PC-3 (cell line): ENCODE measurements at places on chromosomes 7 and 10. TPM values are rescaled to one million over a fixed set of nuclear protein-coding genes. Genes with fewer than 3 reads are reported as not detected.

DNA sequence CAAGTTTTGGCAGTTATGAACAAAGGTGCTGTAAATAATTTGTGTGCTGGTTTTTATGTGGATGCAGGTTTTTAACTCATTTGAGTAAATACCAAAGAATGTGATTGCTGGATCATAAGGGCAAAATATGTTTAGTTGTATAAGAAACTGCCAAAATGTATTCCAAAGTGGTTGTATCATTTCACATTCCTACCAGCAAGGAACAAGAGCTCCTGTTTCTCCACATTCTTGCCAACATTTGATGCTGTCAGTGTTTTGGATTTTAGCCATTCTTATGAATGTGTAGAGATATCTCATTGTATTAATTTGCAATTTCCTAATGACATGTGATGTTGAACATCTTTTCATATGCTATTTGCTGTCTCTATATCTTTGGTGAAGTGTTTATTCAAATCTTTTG lies 207.3 kb upstream of the LRGUK start:
- no peak for DNase-seq

GRCh38 chr10:15852111-15852557 lies 8.2 kb downstream of the MINDY3 start:
- no peak for DNase-seq

GRCh38 chr7:18526368-18526878 lies 30.9 kb downstream of the HDAC9 start:
- DNase-seq, result no peak

The GPRIN2 gene
- total RNA-seq, result 3.1 and 5.8 TPM in 2 replicates

- DNase-seq, result peak; percentile 70
These were observed 155.2 kb downstream of the ARID5B start for GRCh38 chr10:62056698-62057097.

DNA sequence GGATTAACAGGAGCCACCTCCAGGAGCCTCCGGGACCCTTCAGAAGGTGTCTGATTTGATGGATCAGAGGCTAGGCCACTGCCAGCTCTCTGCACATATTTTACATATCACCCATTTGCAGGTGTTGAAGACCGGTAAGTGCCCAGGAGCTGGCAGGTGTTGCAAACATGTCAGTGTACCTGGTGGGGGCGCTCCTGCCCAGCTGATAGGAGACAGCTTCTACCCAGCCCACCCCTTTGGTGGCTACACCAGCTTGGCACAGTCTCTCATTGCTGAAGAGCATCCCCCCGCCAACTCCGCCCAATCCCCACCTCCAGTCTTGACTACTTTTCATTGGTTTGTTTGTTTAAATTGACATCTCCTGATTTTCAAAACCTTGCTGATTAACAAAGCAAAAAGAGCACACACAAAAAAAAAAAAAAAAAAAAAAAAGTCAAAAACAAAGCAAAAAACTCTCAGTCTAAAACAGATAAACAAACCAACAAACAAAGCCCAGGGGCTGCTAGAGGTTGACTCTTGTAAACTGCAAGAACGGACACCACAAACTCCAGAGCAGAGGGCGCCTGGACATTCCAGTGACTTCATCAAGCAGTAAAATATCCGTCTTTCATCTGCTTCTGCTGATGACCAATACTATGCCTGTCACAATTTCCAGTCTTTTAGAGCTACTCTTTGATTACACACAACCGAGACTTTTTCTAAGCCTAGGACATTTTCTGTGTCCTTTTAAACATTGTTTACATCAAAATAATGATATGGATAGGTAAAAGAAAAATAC lies 275.3 kb downstream of the NRG3 start:
- no peak for DNase-seq

GRCh38 chr10:81021428-81022129 lies 483.9 kb downstream of the SH2D4B start:
- DNase-seq, result no peak

The WEE2 gene
- total RNA-seq, result not detected in 2 replicates

The ADCY1 gene
- total RNA-seq, result 3.1 and 3.4 TPM in 2 replicates

DNA sequence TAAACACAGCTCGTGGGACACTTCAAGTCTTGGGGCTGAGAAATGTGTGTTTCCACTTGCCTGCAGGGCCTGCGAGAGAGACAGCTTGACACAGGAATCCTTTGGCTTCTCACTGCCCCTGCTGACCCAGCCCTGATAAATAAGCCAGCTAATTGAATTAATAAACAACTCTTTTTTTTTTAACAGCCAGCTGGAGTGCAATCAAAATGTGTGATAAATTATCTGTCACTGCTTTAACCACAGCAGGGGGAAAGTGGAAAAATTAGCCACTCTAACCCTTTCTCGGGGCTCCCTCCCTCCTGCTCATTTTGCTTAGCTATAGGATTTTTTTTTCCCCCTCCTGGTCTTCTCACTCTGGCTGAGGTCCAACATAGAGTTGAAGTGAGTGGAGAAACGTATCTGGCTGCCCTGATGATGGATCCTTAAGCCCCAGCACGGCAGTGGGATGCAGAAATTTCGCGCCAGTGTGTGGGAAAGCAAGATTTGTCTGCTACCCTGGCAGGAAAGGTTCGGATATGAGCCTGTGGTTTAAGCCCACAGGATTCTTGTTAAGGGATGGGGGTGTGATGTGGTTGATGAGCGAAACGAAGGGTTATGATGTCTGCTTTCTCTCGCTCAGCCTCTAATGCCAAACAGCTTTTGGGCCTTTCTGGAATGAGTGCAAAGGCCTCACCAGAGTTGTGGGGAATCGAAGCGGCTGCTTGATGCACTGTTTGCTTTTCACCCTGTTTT lies 173.8 kb downstream of the TRIL start:
- no peak for DNase-seq

The HOXA11 gene
- 26.6 and 31.4 TPM in 2 replicates for total RNA-seq

DNA sequence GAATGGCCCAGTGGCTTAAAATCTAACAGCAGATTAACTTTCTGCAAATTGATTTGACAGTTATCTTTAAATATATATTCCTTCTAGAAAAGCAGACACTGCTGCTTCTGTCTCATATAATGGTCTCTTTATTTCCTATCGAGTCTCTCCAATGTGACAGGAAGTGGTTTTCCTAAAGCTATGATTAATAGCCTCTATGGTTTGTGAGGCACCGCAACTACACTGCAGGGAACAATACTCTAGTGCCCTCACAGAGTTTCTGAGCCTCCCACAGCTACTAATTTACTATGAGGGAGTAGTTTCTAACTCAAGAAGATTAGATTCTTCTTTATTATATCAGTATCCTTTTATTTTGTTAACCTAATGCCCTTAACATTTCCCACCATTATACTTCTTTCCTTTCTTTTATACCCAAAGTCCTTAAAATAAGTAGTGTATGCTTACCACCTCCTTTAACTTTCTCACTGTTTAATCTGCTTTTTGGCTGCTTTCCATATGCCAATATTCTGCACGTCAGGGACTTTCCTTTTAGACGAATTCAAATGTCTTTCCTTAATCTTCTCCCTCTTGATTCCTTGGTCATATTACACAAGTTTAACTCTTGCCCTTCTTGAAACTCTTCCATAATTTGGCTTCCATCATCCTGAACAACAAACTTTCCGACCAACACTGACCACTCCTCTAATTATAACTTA lies 23.8 kb upstream of the AHR start:
- peak; percentile 84 for DNase-seq

The AKR1C8 gene
- total RNA-seq, result not detected in 2 replicates

GRCh38 chr7:118602090-118602489 lies 377.6 kb downstream of the ANKRD7 start:
- DNase-seq, result no peak

- DNase-seq, result no peak
These were observed 393.5 kb downstream of the GFRA1 start for GRCh38 chr10:115879372-115880089.

The HMX2 gene
- total RNA-seq, result not detected in 2 replicates

DNA sequence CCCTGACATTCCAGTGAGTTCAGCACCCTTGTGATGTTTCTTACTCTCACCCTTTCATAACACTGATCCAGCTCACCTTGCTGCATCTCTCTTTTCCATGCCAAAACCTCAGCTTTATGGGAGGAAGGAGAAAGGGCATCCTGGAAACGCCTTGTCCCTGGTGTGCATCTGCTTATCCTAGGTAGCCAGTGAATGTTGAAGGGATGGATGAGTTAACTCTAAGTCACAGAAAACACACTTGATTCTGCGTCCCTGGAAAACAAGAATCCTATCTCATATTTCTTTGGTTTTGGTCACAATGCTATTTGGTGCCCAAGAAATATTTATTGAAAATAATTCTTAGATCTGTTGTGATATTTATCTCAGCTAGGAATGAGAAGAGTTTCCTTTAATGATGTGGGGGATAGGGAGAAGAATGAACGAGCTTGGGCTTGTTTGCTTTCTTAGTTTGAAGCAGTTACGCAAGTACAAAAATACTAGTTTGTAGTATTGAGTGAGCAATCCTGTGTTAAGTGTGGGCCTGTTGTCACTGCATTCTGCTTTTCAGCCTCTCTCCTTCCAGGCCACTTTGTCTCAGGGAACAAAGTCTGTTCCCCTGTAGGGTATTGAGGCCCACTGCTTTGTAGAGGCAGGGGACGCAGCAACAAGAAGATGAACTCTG lies 126.5 kb downstream of the ARID5B start:
- peak; percentile 100 for DNase-seq

DNA sequence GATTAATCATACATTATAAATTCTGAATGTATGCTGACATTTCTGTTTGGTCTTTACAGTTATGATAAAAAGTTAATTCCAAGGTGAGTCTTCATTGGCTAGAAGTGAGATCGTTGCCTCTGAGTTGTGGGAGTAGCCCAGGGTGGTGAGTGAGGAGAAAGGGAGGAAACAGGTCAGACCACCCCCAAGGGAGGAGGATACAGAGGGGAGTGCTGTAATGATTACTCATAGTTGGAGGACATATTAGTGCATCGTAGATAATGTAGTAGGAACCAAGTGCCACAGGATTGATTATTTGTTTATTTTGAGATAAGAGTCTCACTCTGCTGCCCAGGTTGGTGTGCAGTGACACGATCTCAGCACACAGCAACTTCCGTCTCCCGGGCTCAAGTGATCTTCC lies 672.2 kb downstream of the INHBA start:
- peak; percentile 62 for DNase-seq

The FAM25A gene
- 6.6 and 11.4 TPM in 2 replicates for total RNA-seq

The TAS2R41 gene
- not detected in 2 replicates for total RNA-seq

DNA sequence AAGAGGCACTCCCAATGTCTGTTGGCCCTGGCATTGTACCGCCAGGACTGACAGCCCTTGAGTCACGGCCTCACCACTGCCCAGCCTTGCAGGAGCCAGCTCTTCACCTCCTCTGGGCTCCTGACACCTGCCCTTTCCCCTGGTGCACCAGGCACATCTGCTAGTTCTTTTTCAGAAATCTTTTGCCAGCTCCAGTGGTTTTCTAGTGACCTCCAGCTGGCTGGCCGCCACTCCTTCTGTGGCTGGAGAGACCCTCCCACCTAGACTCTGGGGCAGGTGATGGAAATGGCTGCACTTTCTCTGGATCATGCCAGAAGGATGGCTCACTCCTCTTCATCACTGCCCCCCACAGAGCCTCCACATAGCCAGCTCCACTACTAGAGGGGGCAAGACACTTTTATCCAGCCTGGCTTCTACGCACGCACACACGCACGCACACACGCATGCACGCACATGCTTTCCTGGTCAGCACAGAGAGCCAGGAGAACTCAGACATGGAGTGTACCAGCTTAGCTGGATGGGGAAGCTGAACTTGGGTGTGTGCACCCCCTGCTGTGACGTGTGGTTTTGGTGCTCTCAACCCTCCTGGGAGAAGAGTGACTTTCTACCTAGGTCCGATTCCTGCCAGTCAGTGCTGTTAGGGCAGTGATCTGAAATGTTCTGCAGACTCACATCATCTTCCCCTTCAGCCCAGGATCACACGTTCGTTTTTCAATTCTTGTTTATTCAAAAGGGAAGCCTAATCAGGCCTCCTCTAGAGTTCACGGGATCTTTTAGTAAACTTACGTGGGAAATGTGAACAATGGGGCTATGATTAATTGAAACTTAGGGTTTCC lies 222.0 kb downstream of the PRPF18 start:
- DNase-seq, result no peak

The PTN gene
- total RNA-seq, result 0.07 and 0.46 TPM in 2 replicates

The CYP2C18 gene
- not detected in 2 replicates for total RNA-seq
